ENCODE measurements at places on chromosomes 1 and 21. TPM values are rescaled to one million over a fixed set of nuclear protein-coding genes. Genes with fewer than 3 reads are reported as not detected.

Gene PPM1J
- not detected for total RNA-seq

Gene IQGAP3
- total RNA-seq: 31.0 TPM

Gene PDE4DIP
- total RNA-seq: 22.3 TPM

Gene AGBL4
- not detected for total RNA-seq

Gene ELAPOR1
- total RNA-seq: 2.8 TPM

Gene RGS13
- total RNA-seq: not detected

Gene CROCC
- total RNA-seq: 33.1 TPM

Gene CATSPERE
- 0.61 TPM for total RNA-seq

Gene ADORA3
- total RNA-seq: not detected

Gene HOOK1
- total RNA-seq: 6.2 TPM

Gene MTARC2
- total RNA-seq: not detected

Gene ECE1
- 70.9 TPM for total RNA-seq

Gene PLA2G2C
- not detected for total RNA-seq

Gene RFX5
- total RNA-seq: 59.3 TPM

Gene CD101
- total RNA-seq: 28.6 TPM

Gene PEAR1
- 0.21 TPM for total RNA-seq

- no peak for DNase-seq
Observed at GRCh38 chr1:222697826-222698225, 14.5 kb downstream of the AIDA start.

- no peak for DNase-seq
Observed at GRCh38 chr1:58584082-58584895, 7.2 kb upstream of the TACSTD2 start.

DNA sequence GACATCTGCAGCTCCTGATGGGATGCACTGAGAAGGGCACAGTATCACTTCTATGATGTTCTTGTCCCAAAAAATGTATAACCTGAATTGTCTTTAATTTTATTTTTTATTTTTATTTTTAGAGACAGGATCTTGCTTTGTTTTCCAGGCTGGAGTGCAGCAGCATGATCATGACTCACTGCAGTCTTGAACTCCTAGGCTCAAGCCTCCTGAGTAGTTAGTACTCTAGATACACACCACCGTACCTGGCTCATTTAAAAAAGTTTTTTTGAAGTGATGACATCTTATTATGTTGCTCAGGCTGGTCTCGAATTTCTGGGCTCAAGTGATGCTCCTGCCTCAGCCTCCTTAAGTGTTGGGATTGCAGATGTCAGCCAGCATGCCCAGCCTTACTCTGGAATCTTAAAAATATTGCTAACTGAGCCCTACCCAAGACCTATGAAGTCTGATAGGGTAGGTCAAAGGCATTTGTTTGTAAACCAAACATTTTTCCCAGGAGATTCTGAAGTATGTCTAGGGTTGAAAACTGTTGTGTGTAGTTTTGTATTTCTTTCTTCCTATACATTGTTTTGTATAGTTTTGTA is 68.9 kb downstream of the ATF6 start:
- DNase-seq: no peak

DNA sequence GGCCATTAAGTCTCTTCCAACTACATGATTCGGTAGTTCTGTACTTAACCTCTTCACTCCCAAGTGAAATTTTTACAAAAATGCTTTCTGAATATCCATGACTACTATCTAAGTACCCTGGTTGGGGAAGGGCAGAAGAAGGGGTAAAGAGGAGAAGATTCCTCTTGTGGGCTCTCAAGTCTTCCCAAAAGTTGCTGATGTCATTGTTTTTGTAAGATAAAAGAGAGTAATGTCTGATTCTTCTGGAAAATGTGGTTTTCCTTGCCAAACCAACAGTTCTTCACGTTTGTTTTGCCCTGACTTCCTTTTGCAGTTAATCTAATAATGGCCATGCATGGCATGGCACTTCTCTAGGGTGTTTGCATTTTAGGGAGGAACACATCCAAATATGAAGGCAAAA is 34.7 kb upstream of the AK4 start:
- no peak for DNase-seq

- DNase-seq: no peak
Observed at GRCh38 chr1:61626816-61627215, 98.1 kb downstream of the TM2D1 start.

DNA sequence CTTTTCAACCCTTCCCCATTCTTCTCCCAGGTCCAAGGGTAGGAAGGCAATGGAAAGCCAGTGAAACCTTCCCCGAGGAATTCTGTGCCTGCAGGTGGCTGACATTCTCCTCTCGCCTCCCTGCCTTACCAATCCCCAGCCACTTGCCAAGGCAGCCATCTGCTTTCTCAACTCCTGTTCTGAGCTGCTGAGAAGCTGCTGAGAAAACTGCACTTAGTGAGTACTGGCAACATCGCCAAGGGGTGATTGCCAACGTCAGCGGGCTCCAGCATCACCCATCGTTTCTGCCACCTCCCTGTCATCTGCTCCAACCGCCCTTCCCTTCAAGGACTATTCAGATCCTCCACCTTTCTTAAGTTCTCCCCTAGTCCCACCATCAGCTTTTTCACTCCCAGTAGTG is 106.0 kb downstream of the PTPRU start:
- DNase-seq: no peak

GRCh38 chr21:44686843-44687561 is 5.0 kb upstream of the KRTAP12-1 start:
- no peak for DNase-seq

GRCh38 chr1:3488432-3488831 is 34.0 kb downstream of the ARHGEF16 start:
- no peak for DNase-seq

DNA sequence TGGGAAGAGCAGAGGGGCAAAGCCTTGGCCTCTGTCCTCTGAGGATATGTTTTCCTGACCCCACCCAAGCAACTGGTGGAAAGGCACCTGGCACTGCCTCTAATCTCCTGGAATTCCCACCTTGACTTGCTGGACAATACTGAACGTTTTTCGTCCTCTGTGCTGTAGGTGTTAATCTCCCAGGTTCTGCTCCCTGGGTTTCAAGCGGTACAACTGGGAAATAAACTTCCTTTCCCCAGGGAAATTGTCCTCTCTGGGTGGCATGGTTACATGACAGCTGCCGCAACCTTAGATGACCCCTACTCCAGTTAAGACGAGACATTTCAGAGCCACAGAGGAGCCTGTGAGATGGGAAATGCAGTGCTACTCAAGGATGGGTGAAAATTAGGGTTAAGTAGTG is 57.3 kb upstream of the BCAR3 start:
- no peak for DNase-seq

GRCh38 chr1:1826356-1827088 is 48.3 kb upstream of the NADK start:
- DNase-seq: no peak

- no peak for DNase-seq
Observed at GRCh38 chr1:22731924-22732720, 21.5 kb downstream of the EPHB2 start.

DNA sequence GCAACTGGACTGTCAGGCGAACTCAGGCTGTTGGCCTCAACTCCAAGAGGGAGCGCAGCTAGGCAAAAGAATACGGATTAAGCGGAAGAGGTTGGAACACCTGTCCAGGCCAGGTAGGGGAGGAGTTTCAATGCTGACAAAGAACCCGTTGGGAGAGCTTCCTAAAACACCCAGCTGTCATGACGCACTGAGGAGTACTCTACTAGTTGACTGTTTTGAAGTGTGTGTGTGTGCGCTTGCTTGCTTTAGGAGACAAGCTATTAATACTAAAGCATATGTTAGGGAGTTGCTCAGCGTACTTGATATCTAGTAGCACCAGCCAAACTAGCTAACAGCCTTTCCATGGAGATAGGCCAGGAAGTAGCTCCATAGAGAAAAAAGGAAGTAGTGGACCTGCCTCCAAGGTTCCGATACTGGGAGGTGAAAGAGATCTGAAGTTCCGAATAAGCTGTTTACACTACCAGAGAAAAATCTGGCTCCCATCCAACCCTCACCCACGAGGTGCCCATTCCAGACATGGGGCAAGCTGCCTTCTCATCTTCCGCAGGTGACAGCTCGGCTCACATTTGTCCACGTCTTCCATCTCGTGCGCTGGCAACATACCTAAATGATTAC is 974 bp upstream of the FNBP1L start:
- DNase-seq: no peak

- no peak for DNase-seq
Observed at GRCh38 chr21:15112858-15113257, 48.1 kb upstream of the NRIP1 start.

- no peak for DNase-seq
Observed at GRCh38 chr1:9551984-9552383, 12.7 kb downstream of the SLC25A33 start.

DNA sequence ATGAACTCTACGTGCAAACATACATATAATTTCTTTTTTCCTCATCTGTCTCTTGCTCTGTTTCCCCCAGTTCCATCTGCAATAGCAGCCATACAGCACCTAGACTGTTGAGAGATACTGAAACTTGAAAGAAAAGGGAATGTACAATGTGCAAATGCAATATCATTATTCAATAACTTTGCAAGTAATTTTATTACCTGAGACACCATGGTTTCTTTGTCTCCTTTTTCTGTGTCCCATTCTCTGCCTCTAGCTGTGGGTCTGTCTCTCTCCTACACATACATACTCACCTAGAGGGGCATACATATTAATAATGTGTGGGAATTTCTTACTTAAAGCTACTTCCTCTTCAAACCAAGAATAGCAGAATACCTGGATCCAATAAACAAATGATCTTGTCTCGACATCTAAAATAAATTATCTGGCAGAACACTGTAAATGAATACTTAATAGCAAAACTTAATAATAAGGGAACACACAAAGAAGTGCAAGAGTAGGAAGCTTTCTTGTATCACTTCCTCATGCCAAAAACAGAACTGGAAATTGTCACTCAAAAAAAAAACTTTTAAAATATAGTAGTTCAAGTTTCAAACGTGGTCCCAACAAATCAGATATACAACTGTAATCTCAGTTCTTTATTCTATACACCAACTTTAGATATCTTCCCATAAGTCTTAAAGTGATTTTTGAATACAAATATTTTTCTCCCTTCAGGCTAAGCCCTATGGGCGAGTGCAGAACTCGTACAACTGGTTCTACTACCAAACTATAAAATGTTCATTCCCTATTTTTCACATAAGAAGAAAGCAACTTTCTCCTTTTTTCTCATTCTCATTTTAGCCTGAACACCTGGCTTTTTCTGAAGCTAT is 194.6 kb downstream of the NRIP1 start:
- DNase-seq: no peak

DNA sequence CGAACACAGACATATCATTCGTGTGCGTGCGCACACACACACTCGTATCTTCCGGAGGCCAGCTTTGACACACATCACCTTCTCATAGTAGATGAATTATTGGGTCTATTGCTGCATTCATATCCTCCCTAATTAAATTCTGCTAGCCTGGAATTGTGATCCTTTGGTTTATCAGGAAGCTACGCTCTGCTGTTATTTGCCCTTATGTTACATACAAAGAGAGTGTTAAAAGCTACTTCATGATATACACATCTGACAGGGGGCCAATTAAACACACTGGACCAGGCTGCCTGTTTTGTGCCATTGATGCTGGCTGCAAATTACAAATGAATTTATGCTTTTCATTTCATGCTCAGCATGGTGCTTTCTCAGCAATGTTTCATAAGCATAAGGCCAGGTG is 252.0 kb downstream of the RHOU start:
- no peak for DNase-seq

DNA sequence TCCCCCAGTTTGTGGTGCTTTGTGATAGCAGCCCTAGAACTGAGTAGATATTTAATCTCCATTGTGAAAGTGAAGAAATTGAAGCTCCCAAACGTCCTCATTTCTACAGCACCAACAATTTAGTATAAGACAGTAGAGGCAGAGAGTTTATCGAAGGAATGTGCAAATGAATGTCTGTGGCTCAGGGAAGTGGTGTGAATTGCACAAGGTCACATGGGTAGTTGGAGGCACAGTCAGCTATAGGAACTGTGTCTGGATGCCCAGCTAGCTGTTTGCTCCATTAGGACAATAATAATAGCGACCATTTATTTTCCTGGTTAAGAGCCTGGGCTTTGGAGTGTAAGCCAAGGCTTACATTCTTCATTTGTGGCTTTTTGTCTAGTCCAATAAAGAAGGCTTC is 144.4 kb upstream of the USP24 start:
- DNase-seq: no peak

DNA sequence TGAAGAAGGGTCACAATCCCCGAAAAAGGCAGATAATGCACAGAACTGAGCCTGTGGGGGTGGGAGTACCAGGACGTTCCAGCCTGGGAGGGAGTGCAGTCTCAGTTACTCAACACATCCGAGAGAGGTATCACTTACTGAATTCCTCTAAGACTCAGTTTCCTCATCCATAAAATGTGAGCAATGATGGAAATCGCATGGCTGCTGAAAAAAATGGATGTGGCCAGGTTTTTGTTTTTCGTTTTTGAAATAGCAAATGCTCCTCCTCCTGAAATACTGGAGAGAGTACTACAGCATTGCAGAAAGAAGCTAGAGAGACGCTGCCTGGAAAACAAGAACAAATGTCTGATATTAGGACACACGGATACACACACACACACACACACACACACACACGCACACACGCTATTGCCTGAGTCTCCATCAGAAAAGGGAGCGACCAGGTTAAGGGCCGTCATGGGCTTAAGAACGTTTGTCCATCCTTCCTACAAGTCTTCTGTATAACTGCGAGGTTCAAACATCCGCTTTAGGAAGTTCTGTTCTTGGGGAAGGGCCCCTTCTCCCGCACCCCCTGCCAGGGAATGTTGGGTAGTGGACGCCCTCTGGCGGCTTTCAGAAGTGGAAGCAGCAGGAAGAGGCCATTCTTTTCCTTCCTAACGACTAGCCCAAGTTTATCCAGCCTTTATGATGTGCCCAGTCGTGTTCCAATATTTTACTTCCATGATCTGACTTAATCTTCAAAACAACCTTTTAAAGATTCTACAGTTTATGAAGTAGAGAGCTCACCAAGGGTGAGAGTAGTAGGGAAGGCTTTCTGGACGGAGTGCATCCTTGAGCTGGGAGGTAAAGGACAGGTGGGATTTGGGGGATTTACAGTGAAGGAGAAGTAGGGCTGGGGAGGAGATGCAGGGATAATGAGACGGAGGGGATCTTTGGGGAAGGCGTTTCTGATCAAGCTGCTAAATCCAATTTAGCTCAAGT is 699 bp upstream of the NES start:
- DNase-seq: peak; percentile 41

DNA sequence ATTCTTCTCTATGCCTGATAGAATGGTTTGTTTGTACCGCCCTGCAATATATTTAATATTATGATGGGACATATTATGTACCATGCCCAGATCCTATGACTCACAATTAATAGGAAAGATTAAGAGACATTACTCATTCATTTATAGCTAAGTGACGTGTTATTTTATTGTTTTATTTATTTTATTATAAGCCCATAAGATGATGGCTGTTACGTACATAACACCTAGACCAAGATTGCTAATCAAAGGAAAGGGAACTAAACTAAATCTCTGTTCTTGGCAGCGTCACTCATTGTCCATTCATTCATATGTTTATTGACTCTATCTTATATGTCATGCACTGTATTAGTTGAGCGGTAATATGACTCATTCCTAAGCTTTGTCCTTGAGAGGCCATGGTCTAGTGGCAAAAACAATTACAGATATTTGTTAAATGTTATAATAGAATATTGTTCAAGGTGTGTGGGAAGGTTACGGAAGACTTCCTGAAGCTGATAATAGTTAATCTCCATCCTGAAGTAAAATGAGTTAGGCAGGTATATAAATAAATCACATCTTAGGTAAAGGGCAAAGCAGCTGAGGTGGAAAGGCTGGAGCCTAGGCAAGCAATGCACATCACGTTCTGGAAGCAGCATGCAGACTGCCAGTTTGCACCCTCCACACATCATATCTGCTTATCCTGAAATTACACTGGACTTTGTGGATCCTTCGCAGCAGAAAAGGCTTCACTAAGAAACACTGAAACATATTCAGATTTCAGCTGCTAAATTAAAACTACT is 16.6 kb upstream of the CD55 start:
- no peak for DNase-seq
